ENCODE measurements at places on chromosomes 3 and 15.

GRCh38 chr3:129424185-129424841, 4.1 kb downstream of the EFCAB12 start:
- DNase-seq, result no peak

DNA sequence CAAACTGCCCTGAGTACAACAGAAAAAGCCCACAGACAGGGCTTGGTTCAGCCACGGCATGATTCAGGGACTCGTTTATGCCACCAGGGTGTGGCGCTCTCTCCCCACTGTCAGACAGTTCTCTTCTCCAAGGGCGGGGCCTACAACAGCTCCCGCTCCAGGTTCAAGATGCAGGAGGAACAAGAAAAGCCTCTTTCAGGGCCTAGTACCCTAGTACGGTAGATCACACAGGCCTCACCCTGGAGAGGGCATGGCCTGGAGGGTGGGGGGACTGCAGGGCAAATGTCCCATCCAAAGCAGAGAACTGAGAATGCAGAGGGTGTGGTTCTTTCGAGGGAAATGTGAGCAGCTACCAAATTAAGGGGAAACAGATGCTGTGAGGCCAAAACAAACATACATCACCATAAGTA, 12.0 kb downstream of the MESD start:
- peak; percentile 50 for DNase-seq

DNA sequence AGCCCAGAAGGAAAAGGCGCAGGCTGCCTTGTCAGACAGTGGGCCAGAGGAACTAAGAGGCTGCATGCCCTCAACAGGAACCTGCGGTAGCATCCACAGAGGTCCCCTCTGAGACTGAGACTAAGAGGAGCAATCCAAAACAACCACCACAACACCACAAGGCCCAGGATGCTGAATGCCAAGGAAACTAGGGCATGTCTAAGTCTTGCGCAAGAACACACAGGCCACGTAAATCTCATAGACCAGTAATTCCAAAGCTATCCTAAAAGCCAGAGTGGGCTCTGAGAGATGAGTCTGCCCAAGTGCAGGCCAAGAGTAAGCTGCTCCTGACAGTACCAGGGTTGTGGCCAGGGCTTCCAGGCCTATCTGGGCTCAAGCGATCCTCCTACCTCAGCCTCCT, 12.9 kb downstream of the MON1A start:
- no peak for DNase-seq

GRCh38 chr15:39273717-39274411, 307.0 kb upstream of the THBS1 start:
- DNase-seq, result no peak

GRCh38 chr3:185325946-185326791, 36.8 kb upstream of the MAP3K13 start:
- DNase-seq, result no peak

GRCh38 chr15:74620636-74621545, 5.3 kb downstream of the CLK3 start:
- peak; percentile 36 for DNase-seq

DNA sequence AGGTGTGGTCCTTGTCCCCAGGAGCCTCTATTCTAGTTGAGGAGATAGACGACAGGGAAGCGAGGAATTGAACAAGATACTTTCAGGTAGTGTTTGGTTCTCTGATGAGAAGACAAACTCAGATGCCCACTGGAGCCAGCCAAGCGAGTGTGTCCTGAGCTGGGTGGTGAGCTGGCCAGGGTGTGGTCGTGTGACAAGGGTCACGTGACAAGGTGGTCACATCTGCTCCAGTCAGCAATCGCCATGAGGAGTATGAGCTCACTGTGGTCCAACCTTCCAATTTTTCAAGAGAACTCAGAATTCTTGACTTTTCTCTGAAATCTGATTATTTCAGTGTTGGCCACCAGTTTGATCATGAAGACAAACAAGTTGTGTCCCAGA, 39.5 kb downstream of the SLC6A6 start:
- DNase-seq, result no peak

- no peak for DNase-seq
Observed at GRCh38 chr3:135924506-135924905, 41.0 kb upstream of the PPP2R3A start.

DNA sequence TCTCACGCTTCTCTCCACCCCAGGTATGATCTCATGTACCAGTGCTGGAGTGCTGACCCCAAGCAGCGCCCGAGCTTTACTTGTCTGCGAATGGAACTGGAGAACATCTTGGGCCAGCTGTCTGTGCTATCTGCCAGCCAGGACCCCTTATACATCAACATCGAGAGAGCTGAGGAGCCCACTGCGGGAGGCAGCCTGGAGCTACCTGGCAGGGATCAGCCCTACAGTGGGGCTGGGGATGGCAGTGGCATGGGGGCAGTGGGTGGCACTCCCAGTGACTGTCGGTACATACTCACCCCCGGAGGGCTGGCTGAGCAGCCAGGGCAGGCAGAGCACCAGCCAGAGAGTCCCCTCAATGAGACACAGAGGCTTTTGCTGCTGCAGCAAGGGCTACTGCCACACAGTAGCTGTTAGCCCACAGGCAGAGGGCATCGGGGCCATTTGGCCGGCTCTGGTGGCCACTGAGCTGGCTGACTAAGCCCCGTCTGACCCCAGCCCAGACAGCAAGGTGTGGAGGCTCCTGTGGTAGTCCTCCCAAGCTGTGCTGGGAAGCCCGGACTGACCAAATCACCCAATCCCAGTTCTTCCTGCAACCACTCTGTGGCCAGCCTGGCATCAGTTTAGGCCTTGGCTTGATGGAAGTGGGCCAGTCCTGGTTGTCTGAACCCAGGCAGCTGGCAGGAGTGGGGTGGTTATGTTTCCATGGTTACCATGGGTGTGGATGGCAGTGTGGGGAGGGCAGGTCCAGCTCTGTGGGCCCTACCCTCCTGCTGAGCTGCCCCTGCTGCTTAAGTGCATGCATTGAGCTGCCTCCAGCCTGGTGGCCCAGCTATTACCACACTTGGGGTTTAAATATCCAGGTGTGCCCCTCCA, 19.1 kb downstream of the TYRO3 start:
- DNase-seq, result no peak

- peak; percentile 56 for DNase-seq
Observed at GRCh38 chr3:112327371-112327951, 5.5 kb upstream of the CD200 start.

GRCh38 chr3:20039466-20039764, 831 bp upstream of the KAT2B start:
- DNase-seq, result no peak

- no peak for DNase-seq
Observed at GRCh38 chr3:108283989-108284388, 12.4 kb upstream of the HHLA2 start.

DNA sequence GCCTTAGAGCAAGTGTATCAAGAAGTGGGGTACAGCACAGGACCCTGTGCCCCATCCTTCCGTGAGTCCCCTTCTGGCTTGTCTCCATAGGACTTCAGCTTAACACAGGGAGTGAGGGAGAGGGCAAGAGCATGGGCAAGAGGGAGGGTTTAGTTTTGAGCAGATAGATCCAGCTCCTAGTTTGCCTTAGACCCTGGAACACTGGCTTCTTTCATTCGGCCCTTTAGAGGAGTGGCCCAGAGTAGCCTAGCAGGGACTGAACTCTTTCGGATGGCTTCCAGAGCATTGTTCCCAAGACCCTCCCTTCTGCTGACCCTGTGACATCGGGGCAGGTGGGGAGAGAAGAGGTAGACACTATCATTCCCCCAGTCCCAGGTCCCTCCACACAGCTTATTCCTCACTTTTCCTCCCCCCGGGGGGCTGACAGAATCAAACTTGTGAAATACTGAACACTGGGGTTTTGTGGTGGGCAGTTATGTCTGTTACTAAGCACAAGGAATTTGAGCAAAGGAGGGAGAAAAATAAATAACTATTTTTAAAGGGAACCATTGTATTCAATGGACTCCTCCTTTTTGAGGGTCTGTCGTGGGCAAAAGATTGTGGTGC, 289.6 kb upstream of the C2CD4B start:
- no peak for DNase-seq

DNA sequence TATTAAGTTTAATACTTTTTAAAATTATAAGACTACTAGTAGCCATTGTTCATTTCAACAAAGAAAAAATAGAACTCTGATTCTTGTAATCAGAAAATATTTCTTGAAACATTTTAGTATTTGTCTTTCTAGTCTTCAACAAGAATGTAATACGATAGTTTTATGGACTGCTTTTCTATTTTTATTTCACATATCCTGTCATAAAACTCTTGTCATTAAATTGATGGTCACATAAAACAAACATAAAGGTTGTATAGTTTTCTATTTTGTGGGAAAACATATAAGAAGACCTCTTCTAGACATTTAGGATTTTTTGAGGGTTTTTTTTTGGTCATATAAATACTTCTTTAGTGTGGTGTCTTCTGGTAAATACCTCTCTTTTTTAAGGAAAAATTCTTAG, 62.4 kb downstream of the ATP2C1 start:
- DNase-seq, result no peak

DNA sequence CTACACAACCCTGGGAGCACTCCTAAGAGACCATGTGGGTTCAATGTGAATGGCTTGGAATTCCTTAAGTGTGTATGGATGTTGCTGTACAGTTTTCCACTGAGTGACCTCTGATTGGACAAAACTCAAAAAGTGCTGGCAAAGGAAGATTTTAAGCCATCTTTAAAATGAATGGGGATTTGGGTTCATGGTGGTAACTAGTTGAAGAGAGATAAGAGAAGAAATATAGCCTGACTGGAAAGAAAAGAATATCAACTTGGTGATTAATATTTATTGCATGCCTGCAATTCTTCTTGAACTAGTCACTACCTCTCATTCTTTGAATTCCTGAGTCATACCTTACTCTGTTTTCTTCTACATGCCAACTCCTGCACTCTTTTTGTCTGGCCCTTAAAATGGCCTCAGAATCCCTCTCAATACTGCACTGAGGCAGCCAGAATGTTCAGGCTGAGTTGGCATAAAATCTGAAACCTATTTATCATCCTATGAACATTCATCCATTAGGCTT, 124.7 kb downstream of the RPL22L1 start:
- DNase-seq, result no peak

DNA sequence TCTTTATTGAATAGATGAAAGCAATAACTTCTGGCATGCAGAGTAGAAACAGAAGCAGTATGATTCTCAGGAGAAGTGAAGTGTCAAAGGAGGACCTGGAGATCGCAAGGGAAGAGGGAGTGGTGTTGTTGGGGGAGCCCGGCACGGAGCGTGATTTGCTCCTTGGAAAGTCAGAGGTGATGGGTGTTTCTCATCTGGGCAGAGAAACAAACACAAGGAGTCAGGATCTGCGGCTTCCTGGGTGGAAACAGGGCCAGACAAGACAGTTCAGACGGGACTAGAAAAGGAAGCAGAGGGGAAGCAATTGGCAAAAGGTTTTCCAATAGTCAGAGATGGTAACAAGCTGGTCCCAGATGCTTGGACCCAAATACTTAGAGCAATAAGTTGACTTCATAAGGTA, 34.4 kb upstream of the CCDC80 start:
- DNase-seq, result no peak

DNA sequence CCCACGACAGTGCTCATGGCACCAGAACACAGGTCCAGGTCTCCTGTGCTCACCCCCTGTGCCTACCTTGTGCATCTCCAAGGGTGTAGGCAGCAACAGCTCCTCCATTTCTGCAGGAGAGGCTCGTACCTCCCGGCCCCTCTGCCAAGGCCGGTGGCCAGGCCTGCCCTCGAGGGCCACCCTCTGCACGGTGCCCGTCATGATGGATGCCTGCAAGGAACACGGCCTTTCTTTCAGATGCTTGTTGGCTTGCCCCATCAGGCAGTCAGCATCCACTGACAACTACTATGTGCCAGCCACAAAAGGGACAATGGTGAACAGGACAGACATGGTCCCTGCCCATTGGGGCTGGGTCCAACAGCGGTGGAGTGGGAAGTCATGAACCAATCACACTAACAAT, 43.8 kb downstream of the GRIP2 start:
- DNase-seq, result no peak

DNA sequence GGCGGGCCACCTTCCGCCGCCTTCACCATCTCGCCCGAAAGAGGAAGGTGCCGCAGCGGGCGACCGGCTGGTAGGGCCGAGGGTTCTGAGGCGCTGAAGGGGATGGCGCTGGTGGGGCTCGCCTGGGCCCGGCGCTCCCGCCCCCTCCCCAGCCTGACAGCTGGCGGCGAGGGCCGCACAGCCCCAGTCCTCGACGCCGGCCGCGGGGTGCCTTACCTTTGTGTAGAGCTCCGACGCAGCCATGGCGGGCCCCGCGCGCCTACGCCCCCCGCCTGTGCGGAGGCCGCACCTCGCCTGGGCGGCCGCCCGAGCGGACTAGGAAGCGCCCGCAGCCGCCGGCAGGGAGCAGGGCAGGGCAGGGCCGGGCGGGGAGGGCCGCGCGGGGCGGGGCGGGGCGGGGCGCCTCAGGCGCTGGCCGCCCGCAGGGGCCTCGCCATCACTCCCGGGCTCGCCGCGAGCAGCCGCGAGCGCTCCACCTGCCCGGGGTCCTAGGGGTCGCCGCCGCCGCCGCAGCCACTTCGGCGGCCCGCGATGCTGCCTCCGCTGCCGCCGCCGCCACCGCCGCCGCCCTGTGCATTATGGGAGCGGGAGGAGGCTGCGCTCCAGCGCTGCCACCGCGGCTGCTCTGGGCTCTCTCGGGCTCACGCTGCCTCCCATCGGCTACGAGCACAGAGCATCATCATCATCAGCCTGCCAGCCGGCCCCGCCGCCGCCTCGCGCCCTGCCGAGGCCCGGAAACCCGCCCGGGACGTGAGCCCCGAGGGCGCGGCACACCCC, at the start of gene MYO5A:
Gene MYO5A (minus strand): TSS at position 317 of the 777 bp plus-strand sequence. CDS start 74 bp downstream, at position 243.
- DNase-seq, result peak; percentile 40

DNA sequence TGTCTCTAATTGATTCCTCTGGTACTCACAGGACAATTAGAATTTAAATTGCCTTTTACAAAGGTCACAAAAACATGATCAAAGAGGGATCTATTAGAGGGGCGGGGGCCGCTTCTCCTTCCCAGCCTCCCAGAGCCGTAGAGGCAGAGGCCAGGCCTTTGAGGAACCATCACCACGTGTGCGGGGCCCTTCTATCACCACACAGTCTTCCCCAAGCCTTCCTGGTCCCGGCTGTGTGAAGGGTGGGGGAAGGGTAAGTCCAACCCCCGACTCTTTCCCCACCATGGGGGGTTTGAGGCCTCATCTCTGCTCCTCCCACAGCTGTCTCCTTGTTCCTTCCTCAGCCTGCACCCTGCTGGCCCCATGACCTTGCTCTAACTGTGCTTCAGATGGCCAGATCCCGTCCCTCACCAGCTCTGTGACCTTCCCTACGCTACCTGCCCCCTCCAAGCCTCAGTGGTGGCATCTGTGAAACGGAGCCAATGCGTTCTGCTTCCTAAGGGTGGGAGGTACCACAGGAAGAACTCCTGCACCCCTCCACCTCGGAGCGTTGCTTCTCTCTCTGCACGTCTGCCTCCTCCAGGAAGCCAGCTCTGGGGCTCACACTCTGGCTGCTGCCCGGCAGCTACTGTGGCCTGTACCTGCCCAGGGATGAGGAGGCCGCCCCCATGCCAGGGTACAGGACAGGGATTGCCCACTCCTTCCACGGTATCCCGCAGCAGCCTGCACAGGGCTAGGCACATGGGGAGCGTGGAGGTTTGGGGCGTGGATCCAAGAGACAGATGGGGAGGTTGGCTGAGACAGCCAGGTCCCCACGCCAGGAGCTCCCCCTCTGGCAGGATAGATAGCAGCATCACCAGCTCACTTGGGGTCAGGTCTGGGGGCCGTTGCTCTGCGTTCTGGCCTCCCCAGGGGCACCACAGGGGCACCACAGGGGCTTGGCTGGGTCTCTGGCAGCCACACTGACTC, 83.8 kb downstream of the LINGO1 start:
- no peak for DNase-seq

All from amniotic stem cell (primary cell).